RCC 7860 (cell line): ENCODE measurements at places on chromosomes 6 and 20.

DNA sequence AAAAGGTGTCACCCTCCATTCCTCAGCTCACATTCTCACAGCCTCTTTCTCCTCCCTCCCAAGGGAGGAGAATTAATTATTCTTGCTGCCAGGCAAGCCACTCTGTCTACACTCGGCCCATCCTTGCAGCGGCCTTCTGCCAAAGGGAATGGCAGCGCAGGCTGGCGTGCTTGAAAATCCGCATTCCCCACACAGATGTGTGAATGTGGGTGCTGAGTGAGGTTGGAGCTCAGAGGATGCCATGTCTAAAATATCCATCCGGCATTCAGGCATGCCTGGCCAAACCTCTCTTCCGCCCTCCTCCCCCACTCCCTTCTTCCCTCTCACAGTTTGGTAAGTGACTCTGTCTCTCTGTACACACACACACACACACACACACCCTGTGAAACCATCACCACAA lies 27.7 kb downstream of the PNPLA1 start:
- no peak for DNase-seq

DNA sequence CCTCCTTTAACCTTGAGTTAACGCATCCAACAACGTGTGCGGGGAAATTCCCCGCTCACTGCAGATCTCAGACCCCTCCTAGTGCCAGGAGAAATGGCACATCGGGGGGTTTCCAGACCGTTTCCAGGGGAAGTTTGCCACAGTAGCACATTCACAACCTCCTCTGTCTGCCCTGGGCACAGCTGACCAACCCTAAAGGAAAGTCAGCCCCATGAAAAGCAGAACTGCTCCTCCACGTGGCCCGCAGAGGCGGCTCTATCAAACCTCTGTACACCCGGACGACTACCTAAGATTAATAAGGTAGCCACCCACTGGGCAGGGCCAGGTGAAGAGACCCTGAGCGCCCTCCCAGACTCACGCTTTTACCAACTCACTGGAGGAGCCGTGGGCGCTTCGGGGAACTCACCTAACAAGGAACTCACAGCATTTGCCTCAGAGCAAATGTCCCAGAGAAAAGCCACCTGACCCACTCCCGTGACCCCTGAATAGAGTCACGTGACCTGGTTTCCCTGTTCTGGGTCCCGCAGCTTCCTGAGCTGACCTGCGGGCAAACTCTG lies 93.1 kb downstream of the PRND start:
- DNase-seq: no peak

DNA sequence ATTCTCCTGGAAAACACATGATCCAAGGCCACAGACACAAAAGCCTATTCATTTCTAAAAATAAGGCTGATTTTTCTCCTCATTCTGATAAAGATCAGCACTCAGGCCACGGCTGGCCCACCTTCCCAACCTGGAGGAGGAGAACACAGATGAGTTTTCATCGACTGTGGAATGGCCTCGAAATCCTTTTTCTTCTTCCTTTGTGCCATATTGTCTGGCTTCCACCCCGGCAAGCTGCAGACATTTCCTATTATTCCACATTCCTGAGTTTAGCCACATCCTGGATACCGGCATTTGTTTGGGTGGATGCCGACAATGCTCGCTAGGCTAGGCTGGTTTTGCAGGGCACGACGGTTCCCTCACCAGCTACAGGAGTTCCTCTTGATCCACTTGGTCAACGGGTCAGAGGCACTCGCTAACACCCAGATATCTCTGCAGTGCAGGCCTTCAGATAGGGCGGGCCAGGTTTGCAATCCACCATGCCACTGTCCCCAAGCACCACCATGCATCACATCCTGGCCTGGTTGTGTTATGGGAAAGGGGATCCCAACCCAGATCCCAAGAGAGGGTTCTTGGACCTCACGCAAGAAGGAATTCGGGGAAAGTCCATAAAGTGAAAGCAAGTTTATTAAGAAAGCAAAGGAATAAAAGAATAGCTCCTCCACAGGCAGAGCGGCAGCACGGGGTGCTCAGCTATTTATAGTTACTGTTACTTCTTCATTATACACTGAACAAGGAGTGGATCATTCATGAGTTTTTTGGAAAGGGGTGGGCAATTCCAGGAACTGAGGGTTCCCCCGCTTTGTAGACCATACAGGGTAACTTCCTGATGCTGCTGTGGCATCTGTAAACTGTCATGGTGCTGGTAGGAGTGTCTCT lies 4.2 kb upstream of the CTSZ start:
- peak; percentile 92 for DNase-seq

- DNase-seq: peak; percentile 53
These were observed 34.9 kb downstream of the ANGPT4 start for GRCh38 chr20:881051-881782.

DNA sequence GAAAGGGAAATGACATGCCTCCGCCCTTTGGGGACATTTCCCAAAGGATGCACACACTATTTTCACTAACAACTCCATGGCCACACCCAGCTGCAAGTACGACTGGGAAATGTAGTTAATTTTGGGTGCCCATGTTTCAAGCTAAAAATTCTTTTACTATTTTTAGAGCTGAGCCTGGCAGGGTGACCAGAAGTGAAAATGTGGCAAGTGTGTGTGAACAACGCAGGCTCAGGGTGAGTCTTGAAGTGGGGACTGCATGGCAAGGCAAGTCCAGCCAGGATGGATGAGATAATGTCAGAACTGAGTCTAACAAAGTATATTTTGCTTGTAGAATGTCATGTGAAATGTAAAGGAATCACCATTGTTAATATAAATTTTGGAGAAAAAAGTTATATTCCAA lies 17.0 kb upstream of the CD109 start:
- no peak for DNase-seq

GRCh38 chr6:44896701-44897100 lies 431.4 kb upstream of the RUNX2 start:
- DNase-seq: no peak

GRCh38 chr6:105545947-105546731 lies 143.3 kb upstream of the PREP start:
- DNase-seq: no peak

- no peak for DNase-seq
These were observed 191.5 kb upstream of the RALGAPA2 start for GRCh38 chr20:20903773-20904500.

- DNase-seq: no peak
These were observed 52.0 kb upstream of the BMP2 start for GRCh38 chr20:6715401-6715941.

DNA sequence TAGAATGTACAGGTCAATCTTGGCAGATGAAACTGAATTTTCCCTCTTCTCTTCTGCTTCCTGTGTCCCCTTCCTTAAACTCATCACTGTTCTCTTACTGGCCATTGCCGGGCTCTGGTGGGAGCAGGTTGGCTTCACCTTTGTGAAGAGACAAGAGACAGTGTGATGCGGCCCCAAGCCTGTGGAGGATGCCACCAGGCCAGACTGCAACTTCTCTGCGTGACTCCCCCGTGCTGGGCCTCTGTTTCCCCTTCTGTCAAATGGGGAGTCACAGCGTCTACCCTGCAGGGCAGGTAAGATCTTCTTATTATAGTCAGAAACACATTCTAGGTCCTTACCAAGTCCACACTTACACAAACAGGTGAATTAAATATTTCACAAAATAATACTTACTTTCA lies 1.9 kb upstream of the LSM14B start:
- DNase-seq: no peak
